Stimulated activated CD8-positive, alpha-beta memory T cell treated with anti-CD3 and anti-CD28 coated beads, Interleukin-7, amount 100 ng/mL, for 4 hours (primary cell): ENCODE measurements at places on chromosomes 5 and 9.

- no peak for DNase-seq
Measured at GRCh38 chr9:131677444-131678180, 62.3 kb downstream of the RAPGEF1 start.

DNA sequence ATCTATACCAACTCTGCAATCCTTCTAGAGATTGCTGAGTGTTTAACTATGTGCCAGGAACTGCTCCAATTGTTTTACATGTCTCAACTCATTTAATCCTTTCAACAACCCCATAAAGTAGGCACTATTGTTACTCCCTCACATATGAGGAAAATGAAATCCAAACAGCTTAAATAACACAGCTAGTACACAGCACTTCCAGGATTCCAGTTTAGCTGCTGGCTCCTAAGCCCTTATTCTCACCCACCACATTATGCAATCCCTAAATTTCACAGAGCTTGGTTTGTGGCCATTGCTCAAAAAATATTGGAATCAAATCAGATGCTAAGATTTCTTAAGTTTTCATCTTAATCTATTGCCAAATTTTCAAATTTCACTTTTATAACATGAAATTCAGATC, 84.9 kb downstream of the PRELID2 start:
- no peak for DNase-seq

DNA sequence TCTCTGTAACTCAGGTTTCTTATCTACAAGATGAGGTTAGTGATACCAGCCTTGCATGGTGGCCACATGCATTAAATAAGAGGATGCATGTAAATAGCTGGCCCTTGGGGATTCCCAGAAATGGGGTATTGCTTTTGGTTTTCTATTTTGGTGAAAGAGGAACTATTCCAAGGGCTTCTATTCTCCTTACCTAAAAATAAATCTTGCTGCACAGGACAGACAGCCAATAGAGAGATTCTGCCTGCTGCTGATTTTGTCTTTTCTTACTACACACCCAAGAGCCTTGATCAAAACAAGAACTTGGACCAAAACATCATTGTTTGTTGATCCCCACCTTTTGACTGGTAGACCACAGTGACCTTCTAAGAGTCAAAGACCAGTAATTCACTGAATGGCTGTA, 161.8 kb downstream of the PJA2 start:
- no peak for DNase-seq

GRCh38 chr9:33178972-33179697, 12.0 kb upstream of the B4GALT1 start:
- no peak for DNase-seq

DNA sequence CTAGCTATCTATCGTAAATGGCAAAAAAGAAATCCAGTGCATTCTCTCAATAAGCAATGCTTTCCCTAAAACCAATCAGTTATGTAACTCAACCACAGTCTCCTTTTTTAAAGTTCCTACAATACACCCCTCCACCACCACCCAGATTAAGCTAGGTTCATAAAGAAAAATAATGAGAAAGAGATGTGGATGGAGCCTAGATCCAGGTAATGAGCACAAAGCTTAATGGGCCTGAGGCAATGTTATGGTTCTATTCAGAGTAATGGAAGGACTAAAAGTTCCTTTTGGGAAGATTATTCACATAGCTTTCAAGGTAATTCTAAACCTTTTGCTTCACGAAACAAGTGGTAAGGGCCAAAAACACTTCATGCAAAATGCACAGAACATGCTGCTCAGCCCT, 113.5 kb downstream of the MPDZ start:
- no peak for DNase-seq

DNA sequence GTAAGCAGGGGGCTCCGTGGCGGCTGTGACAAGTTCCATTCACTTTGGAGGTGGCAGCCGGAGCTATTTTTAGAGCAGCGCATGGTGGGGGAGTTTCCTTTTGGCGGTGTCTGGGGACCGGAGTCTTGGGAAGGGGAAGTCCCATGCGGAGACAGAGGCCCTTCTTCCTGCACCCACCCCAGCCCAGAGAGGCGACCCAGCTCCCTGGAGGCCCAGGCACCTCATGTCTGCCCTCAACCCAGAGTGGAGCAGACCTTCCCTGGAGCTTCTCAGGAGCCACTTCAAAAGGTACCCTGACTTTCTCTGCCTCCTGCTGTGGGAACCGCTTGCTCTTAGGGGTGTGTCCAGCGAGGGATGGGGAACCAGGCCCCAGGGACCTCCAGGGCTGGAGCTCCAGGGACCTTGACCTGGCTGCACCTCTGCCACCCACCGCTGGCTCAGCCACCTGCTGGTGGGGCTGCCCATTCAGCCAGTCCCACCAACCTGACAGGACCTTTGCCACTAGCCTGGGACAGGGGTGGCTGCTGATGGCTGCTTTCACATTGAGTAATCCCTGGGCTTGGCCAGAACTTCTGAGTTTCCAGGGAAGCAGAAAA, 34.1 kb downstream of the NEK6 start:
- peak; percentile 32 for DNase-seq

DNA sequence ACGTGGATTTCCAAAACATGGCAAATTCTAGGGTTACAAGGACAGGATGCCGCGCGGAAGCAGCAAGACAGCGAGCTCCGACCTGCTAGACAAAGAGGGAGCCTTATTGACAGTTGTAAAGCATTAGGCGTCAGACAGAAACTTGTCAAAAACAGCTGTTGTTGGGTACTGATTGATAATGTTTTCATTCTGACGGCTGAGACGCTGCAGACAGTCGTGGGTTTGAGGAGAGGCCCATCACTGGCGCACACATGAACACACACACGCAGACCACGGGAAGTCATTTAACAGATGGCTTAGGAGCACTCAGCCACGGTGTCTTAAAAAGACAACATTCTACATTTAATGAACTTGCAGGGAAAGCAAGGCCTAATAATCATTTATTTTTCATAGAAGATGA, 324.0 kb downstream of the NDUFS4 start:
- DNase-seq: no peak

DNA sequence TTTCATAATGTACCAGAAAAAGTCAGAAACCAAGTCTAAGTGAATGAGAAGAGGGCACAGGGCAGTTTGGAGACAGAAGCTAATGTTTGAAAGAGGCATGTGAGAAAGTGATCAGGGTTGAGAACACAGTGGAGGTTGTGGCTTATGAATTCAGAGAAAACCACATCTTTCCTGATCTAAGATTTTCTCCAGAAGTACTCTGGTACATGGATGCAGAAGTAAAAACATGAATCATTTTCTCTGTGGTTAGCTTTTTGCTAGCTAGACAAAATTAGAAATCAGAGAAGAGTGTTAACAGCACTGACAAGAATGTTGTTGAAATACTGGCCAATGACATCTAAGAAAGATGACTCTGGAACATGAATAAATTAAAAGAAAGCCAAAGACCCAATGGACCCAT, 541.1 kb downstream of the DNAH5 start:
- DNase-seq: no peak

DNA sequence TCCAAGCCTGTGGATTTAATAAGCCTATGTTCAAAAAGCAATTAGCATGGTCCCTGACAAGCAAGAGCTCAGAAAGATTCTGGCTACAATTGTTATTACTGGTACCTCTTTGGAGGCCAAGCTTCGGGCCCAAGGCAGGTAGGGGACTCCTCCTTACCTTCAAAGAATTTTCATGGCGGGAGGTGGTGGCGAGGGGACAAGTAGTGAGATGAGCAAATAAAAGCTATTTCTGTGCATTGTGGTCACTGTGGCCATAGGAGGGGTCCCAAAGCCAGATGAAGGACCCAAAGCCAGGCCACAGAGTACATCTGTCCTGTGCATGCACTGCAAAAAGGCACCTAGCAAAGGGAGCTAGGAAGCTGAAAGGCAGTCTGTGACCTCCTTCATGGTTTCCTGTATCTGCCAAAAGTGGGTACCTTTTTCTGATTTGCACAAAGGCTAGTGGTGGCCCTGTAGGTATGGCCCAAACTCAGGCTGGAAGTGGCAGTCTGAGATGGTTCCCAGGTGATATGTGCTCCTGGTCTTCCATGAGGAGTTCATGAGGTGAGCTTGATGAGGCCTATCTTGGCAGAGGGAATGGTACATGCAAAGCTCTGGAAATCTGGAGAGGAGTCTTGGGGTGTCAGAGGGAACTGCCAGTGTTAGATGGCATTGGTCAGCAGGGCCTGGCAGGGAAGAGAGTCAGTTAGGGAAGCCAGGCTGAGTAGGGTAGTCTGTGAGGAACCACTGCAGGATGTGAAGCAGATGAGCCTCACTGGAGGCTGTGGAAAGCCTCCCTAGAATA, 3.3 kb upstream of the CXXC5 start:
- DNase-seq: no peak

DNA sequence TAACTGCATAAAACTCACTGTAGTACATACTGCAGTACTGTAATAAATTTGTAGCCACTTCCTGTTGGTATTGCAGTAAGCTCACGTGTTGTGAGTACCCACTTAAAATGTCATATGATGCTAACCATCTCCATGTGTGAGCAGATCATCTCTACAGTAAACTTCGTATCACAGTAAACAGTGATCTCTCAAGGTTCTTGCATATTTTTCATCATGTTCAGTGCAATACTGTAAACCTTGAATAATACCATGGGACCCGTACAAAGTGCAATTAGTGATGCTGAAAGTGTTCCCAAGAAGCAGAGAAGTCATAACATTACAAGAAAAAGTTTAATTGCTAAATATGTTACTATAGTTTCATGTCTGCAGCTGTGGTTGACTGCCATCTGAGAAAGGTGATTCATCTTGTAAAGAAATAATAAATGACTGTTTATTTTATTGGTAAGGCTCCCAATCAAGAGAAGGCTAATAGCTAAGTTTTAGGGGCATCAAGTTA, 253.8 kb upstream of the POU5F2 start:
- no peak for DNase-seq

DNA sequence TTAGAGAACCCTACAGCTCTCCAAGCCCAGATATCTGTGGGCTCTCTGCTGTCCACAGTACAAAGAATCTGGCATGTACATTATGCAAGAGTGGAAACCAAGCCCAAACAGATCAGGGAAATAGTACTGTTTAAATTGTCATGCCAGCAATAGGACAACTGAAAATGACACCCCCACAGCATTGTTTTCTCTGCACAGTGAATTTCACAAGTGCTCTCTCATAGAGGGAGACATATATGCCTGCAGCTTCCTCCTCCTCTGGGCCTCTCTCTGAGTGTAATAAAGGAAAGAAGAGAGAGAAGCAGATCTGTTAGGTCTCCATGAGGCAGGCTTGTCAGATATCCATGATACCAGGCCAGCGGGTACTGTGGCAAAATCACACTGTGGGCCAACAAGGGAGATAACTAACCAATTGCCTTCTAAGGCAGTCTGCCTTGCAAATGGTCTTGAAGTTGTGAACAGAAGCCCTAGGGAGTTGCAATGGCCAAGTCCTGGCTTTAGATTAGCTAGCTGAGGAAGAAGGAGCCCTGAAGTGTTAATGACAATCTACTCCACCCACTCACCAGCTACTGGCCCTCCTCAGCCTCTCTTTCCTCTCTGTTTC, 54.4 kb upstream of the JMY start:
- no peak for DNase-seq

DNA sequence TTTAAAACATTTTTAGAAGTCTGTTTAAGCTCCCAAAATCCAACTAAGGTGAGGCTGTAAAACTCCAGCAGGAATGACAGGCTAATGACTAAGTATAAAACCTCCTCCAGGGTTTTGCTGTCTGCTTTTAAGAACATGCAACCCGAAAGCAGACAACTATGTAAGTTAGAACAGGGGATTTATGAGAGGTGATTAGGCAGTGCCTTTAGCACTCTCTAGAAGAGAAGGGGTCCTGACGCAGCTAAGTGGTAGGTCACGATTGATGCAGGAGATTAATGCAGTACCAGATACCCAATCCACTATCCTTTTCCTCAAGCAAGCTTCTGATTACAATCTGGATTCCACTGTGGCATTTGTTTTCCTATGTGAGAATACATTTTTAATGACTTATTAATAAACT, 25.9 kb downstream of the HOMER1 start:
- DNase-seq: no peak

DNA sequence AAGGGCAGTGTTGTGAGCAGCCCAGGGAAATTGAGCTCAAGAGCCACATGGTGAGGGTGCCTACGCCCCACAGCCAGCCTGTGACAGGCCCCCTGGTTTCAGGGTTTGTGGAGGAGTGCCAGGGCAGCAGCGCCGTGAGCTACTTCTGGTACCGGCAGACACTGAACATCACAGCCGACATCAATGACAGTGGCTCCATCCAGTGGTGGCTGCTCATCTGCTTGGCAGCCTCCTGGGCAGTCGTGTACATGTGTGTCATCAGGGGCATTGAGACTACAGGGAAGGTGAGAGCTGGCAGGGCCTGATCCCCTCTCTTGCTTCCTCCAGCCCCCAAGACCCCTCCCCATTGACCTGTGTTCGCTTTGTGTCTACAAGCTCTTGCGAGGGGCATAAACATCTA, 10.2 kb downstream of the SLC6A18 start:
- no peak for DNase-seq
